ENCODE measurements at places on chromosomes 12 and 14.

GRCh38 chr12:71312768-71313403, 126.7 kb upstream of the LGR5 start:
- DNase-seq: no peak

DNA sequence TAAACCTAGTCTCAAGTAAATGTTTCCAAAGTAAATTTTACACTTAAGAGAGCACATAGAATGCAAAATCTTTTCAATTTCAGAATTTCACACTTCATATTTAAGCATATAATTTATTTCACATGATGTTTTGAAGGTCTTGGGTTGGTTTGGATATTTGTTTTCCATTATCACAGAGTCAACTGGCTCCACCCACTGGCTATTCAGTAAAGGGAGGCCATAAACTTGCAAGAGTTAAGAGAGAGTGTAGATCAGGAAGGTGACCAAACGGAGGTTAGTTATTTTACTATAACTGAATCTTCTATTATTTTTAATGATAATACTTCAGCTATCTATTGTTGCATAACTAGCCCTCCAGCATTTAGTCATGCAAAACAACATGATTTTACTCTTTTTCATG, 6.2 kb upstream of the CPNE8 start:
- DNase-seq: no peak

GRCh38 chr14:21087294-21088091, 11.0 kb downstream of the ZNF219 start:
- no peak for DNase-seq

- no peak for DNase-seq
Observed at GRCh38 chr12:108040947-108041346, 88.1 kb upstream of the WSCD2 start.

DNA sequence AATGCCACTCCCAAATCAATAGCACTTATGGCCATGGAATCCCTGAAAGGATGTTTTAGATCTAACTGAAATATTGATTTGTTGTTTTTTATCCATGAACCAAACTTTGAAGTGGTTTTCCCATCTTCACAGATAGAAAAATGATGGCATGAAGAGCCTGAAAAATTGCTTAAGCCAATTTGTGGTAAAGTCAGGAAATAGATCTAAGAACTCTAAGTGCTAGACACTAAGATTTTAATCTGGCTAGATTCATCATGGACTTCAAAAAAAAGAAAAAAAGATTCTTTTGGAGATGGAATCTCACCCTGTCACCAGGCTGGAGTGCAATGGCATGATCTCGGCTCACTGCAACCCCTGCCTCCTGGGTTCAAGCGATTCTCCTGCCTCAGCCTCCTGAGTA, 45.0 kb upstream of the STRN3 start:
- no peak for DNase-seq

GRCh38 chr12:76158518-76159321, 74.2 kb upstream of the NAP1L1 start:
- peak; percentile 42 for DNase-seq

DNA sequence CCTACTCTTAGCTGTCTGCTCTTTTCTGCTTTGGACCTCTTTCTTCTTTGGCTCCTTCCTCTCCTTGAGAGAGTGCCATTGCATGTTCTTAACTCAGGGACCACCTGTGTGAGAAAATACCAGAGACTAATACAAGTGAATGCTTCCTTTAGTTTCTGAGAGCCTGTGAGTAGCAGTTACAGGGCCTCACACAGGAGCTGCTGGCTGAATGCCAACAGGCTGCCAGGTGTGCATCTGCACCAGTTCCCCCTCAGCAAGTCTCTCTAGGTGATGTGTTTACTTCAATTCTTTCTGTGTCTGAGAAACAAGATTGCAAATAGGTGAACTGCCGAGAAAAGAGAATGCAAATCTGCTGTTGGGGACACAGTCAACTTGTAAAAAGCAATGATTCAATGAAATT, 108.2 kb downstream of the STXBP6 start:
- DNase-seq: no peak

DNA sequence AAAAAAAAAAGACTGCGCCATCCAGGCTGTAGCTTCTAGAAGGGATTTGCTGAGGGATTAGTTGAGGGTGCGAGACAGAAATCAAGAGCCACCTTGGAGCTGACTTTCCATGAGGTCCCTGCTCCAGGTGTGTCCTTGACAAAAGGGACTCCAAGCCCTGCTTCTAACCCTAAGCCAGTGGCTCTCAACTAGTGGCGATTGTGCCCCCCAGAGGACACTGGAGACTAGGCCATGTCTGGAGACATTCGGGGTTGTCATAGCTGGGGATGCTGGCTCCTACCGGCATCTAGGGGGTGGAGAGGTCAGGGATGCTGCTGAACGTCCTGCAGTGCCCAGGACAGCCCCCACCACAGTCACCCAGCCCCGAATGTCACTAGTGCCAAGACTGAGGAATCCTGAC, 40.6 kb downstream of the SPRING1 start:
- no peak for DNase-seq

GRCh38 chr14:101058571-101058970, 155.0 kb upstream of the RTL1 start:
- no peak for DNase-seq

DNA sequence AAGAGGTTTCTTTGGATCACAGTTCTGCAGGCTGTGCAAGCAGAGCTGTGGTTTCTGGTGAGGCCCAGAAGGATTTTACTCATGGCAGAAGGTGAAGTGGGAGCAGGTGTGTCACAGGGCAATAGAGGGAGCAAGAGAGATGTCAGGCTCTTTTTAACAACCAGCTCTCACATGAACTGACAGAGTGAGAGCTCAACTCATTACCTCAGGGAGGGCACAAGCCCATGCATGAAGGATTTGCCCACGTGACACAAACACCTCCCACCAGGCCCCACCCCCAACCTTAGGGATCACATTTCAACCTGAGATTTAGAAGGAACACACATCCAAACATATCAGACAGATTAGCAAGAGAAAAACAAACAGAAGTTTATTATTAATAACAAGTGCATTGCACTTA, 470.4 kb downstream of the GALC start:
- no peak for DNase-seq

GRCh38 chr12:6827982-6828780, at the start of gene P3H3:
Gene P3H3, plus strand, starts transcription at chr12:6828407. Its CDS starts 34 bp downstream, at chr12:6828441.
- DNase-seq: no peak

DNA sequence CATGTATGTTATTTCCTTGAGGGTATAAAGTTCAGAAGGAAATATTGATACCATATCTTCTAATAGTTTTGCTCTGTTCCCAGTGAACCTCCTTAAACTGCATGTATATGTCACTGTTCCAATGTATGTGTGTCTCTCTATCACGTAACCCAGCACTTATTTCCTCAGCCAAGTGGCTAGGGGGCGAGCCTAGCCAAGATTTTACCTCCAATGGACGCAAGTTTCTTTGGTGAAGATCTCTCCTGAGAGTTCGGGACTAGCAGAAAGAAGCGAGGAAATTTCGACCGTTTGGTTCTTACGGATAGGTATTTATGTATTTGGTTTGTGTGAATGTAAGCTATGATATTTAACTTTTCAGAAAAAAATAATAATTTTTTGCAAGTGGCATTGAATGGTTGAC, 2.5 kb downstream of the SFSWAP start:
- no peak for DNase-seq

DNA sequence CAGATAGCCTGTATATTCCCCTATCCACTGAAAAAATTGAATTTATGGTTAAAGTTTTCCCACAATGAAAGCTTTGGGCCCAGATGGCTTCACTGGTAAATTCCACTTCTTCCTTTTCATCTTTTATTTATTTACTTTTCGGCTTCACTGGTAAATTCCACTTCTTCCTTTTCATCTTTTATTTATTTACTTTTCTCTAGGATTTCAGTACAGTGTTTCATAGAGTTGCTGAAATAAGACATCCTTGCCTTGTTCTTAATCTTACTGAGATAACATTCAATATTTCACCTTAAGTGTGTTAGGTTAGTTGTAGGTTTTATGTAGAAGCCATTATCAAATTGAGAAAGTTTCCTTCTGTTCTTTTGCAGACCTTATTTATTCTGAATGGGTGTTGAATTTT, 18.9 kb upstream of the KLRG1 start:
- DNase-seq: no peak

DNA sequence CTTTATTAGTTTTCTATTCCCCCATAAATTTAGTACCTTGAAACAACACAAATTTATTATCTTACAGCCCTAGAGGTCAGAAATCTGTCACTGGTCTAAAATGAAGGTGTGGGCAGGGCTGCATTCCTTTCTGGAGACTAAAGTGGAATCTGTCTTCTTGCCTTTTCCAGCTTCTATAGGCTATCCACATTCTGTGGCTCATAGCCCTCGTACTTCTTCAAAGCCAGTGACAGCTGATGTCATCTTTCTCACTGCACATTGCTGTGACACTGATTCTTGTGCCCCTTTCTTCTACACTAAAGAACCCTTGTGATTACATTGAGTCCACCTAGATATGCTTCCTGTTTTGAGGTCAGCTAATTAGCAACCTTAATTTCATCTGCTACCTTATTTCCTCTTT, 23.2 kb upstream of the DCN start:
- DNase-seq: no peak

DNA sequence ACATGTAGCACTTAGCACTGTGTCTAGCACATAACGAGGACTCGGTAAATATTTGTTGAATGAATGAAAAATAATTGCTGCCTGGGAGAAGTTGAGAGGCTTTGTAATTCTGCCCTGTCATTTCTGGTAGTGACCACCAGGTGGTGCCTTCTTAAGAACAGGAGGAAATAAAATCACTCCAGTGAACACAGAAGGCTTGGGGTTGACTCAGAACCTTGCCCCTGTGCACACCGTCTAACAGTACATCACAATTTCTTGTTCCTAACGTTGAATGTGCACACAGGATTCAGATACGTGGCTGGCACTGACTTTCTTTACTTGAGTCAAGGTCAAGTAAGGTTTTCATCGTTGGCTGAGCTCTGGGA, 91.8 kb downstream of the RGS6 start:
- DNase-seq: peak; percentile 38

DNA sequence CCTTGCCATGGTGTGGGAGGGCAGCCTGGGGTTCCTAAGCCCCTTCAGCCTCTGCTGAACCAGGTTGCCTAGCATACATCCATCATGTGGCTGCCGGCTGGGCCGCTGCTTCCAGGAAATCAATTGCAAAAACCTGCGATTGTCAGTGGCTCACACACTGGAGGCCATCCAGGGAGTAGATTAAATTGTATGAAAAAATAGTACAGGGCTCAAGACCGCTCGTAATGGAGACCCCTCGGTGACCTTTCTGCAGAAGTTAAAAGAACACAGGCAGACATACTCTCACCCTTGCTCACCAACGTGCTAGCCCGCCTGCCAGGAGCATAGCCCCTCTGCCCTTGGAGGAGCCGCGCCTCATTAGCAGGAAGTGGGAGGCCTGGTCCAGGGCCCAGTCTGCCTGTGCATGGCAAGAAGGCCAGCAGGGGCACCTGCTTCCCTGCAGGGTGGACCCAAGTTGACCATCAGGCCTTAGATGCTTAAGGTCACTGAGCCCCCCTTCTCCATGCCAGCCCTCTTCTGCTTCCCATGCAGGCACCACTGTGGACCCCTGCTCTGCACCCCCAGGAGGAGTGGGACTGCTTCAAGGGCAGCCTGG, 31.4 kb upstream of the CIPC start:
- DNase-seq: no peak

DNA sequence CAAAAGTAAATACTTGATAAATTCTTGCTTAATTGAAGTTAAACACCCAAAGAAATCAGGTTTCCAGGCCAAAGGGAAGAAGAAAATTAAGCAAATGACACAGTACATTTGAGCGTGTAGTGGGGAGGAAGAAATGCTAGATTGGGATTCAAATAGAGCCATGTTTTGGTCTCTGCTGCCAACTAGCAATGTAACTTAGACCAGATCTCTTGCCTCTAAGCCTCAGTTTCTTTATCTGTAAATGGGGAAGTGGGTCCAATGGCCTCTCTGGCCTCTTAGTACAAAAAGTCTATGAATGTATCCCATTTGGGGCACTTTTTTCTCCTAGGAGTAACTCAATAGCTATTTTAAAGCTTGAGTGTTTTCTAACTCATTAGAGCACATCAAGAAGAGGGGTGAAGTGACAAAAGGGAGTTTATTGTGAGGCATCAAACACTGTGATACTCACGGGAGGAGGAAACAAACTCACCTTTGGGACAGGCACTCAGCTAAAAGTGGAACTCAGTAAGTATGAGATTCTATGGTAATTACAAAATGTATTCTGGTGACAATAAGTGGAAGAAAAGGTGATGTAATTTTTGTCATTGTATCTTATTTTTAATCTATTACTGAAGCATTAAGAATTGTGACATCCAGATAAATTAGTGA, 55.8 kb downstream of the DAD1 start:
- DNase-seq: no peak

- no peak for DNase-seq
Observed at GRCh38 chr14:103402695-103403094, 17.5 kb downstream of the MARK3 start.

DNA sequence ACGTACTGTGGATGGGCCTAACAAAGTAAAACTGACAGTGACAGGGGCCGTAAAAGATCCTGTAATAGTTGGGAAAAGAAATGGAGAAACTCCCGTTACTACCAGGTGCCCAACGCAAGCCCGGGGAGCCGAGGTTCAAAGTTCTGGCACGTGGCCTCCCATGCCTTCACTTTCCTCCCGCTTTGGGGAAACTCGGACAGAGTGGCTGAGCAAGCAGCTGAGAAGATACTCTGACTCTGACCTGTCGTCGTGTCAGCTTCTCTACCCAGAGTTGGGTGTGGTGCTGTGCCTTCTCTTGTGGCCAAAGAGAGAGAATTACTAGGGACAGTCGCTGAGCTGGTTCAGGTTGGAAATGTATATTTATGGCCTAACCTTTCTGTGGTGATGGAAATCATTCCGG, 1.7 kb downstream of the B4GALNT3 start:
- DNase-seq: no peak

GRCh38 chr14:88535149-88535548, 19.7 kb downstream of the PTPN21 start:
- no peak for DNase-seq

All from KG1 (cell line).